NCI-H2107 (cell line): ENCODE measurements at places on chromosomes 1 and 21.

DNA sequence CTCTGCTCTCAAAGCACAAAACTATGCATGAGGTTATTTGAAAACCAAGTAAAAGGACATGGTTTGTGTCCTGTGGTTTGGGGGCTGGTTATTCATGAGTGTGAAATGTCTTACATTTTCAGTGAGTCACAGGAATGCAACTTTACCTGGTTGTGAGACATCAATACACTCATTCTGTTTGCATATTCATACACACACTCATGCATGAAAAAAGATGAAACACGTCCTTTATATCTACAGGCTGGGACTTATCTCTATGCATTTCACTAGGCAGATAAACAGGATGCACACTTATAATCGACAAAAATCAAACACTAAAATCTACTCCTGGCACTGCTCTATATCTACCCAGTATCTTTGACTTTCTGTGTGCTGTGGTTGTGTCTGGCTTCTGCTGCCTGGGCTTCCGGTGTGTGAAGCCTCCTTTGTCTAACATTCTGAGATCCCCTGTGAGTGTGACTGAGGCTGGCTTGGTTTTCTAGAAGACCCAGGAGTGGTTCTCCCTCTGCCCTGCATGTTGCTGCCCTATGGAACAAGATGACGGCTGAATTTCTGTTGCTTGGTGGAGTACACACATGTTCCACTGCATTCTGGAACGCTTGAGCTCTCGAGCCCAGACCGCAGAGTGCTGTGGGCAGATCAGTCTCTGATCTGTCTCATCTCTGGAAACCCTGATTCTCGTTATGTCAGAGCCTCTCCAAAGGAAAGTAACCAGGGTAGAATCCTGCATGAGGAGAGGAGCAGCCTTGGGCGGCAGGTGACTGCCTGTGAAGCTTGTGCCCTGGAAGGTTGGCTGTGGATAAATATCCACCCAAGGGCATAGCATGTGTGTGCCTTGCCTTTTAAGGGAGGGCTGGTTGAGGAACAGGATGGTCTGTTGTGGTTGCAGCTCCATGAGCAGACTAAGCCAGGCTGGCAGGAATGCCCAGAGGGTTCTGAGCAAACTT lies 19.7 kb upstream of the FASLG start:
- DNase-seq = no peak

GRCh38 chr1:41504114-41505035 lies 19.9 kb upstream of the EDN2 start:
- no peak for DNase-seq

GRCh38 chr1:180620581-180620980 lies 11.2 kb upstream of the XPR1 start:
- no peak for DNase-seq

DNA sequence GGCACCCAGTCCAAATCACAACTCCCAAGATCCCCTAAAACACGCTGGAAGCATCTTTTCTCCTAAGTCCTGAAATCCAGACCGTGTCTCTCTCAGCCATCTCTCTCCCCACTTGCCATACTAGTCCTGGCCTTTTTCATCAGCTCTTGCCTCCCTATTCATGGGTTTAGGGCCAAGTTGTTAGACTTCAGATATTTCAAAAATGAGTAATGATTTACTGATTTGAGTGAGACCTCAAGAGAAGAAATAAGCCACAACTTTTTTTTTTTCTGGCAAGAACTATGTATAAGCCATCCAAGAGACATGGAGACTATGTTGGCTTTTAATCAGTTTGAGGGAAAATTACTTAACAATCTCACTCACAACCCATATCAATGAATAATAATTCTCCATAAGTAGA lies 62.5 kb downstream of the TBX15 start:
- no peak for DNase-seq

DNA sequence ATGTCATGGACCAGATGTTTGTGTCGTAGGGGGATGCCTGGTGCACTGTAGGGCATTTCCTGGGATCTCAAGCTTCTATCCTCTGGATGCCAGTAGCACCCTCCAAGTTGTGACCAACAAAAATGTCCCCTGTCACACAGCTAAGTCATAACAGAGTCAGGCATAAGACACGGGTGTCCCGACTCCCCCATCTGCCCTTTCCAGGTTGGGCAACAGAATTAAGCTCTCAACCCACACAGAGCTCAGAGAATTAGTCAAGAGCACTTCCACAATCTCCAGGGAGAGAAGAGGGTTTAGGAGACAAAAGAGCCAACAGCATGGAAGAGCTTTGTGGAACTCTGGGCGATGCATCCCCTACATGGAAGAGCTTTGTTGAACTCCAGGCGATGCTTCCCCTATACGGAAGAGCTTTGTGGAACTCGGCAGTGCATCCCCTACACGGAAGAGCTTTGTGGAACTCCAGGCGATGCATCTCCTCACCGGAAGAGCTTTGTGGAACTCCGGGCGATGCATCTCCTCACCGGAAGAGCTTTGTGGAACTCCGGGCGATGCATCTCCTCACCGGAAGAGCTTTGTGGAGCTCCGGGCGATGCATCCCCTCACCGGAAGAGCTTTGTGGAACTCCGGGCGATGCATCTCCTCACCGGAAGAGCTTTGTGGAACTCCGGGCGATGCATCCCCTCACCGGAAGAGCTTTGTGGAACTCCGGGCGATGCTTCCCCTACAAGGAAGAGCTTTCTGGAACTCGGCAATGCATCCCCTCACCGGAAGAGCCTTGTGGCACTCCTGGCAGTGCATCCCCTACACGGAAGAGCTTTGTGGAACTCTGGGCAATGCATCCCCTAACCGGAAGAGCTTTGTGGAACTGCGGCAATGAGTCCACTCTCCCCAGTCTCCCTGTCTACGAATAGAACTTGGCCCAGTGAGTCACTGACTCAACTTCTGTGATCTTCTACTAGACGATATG lies 422.7 kb downstream of the KIF26B start:
- no peak for DNase-seq

GRCh38 chr1:190274721-190275120 lies 202.9 kb downstream of the BRINP3 start:
- no peak for DNase-seq

DNA sequence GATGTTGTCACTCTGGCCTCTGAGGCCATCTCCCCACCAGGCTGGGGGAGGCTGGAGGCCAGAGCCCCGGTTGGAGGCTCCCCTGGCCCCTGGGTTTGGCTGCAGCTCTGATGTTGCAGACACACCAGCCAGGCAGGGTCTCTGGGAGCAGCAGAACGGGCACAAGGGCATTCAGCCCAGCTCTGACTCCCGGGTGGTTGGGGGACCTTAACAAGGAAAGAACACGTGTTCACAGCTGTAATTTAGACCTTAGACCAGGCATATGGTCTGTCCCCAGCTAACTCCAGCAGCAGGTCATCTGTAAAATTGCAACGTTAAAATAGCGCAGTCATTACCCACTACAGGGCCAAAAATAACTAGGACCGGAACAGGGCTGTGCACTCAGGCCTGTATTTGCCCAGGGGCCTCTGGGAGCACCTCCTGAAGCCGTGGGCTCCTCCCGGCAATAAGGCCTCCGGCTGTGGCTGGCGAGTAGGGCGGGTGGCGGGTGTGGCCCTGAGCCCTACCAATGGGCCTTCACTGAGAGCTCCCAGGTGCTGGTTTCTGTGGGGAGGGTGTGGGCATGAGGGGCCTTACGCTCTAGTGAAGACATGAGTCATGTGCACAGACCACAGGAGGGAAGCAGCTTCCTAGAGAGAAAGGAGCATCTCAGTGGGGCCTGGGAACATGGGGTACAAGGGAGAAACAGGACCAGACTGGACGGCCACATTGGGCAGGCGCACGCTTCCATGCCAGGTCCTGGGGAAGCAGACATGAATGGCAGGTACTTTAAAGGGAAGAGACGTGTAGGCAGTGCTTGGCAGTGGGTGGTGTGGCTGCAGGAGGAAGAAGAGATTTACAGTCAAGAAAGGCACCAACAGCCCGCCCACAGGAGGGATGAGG lies 6.1 kb downstream of the LDLRAP1 start:
- no peak for DNase-seq

- DNase-seq = no peak
Measured at GRCh38 chr1:175984813-175985212, 222.3 kb downstream of the COP1 start.

DNA sequence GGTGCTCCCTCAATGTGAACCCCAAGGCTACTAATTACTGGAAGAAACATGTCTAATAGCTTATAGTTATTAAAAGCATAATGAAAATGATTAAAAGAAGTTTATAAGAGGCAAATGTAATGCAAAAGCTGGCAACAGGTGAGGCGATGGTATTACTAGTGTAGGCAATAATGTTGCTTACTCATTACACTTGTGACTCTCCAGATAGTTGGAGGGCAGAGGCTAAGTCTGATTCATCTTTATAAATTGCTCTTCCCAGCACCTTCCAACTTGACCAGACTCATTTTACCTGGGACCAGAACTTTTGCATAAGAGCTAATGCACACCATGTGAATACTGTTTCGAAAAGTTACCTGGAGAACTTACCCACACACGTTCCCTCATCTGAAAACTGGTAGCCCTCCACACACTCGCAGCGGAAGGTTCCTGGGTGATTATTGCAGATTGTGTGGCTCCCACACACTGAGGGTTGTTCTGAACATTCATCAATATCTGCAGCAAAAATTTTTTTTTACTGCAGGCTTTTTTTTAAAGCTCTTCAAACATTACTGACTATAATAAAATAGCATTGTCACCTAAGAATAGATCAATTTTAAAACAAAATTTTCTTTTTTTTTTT lies 48.0 kb downstream of the NID1 start:
- no peak for DNase-seq

DNA sequence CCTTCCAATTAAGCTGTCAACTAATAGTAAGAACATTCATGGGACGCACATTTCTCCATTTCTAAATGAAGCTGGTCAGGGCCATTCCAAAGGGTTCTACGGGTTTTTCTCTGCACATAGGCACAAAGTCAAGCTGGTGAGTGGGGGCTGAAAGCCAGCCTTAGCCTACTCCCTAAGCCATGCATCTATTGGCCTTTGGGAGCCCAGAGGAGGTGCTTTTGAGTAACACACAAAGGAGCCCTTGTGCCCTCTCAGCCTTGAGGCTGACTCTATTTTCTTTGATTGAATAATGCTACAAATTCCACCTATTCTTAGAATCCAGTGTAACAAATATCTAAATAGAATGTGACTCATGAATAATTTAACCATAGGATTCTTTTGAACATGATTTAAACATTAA lies 73.6 kb downstream of the RGS13 start:
- no peak for DNase-seq

DNA sequence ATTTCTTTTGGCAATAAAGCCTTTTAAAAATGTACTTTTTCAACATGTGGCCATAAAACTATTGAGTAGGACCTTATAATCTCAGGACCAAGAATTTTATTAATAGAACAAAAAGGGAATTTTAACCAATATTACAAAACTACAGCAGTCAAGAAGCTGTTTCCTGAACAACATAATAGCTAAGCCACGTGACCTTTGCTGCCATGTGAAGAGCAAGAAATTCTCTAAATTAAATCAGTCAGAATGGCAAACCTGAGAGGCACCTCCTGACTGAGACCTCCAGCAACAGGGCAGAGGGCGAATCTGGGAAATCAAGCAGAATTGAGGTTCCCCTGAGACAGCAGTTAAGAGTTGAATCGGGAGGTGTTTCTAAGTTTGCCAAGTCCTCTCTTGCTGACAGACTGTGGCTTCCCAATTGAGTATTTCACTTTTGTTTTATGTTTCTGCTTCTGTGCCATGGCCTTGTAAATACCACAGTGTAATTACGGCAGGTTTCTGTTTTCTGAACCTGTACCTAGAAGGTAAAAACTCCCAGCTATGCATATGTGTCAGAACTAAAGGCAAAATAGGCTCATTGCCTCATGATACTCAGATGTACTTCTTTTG lies 358.4 kb downstream of the NTNG1 start:
- no peak for DNase-seq

- DNase-seq = no peak
Measured at GRCh38 chr1:25999041-25999800, 1.4 kb upstream of the PAFAH2 start.

GRCh38 chr1:43073490-43074230 lies 98.4 kb downstream of the EBNA1BP2 start:
- DNase-seq = peak; percentile 74

GRCh38 chr1:59879574-59879973 lies 47.0 kb downstream of the CYP2J2 start:
- peak; percentile 45 for DNase-seq

DNA sequence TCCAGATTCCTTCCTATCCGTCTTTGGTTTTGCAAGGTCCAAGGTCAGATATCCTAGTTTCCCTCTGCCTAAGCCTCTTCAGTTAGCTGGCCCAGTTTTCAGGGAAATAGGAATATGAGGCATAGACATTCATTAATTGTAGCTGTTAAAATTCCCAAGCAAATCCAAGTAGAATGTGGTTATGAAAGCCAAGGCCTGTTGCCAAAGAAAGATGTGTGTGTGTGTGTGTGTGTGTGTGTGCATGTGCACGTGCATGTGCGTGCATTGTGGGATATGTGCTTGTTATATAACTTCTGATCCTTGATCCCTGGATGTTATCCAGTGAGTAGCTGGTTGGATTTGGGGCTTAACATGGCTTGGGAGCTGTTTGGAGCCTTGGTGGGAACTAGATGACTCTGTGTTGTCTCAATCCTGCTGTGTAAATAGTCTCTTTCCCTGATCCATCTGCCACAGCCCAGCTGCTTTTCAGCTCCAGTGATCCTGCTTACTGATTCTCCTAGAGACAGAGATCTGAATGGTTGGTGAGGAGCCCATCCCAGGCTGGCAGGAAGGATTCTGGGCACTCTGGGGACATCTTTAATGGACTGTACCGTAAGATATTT lies 70.6 kb upstream of the GCLM start:
- DNase-seq = no peak

- no peak for DNase-seq
Measured at GRCh38 chr1:36879613-36880012, 154.7 kb downstream of the GRIK3 start.

- no peak for DNase-seq
Measured at GRCh38 chr1:233614743-233615521, 1.0 kb downstream of the KCNK1 start.

DNA sequence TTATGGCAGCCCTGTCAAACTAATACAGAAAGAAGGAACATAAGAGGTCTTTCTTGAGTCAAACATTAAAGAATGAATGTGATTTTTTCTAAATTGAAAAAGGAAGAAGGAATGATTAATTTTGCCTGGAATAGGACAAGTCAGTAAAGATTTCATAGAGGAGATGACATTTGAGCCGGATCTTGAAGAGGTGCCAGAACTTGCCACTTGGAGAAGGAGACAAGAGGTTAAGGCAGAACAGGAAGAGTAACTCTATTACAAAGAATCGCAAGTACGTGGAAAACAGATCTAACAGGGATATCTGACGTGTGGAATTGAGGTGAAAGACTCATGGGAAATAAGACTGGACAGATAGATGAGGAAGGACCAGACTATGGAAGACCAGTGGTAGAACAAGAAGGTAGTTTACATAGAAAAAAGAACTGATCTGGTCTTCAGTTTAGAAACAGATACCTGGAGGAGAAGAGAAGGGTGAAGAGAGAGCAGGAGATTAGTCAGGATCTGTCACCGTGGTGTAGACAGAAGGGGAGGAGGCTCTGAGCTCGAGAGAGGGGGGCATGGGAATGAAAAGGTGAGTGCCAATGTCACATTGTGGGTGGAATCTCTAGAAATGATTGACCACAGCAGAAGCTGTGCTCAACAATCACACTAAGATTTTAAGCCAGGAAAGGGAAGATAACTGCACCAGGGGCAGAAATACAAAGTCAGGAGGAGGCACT lies 32.5 kb downstream of the RHOU start:
- DNase-seq = no peak

GRCh38 chr1:213123536-213123935 lies 72.5 kb downstream of the RPS6KC1 start:
- DNase-seq = no peak
